CD4-positive, alpha-beta T cell treated with Interleukin-21 for 1 hour (primary cell): ENCODE measurements at places on chromosomes 16 and 17.

DNA sequence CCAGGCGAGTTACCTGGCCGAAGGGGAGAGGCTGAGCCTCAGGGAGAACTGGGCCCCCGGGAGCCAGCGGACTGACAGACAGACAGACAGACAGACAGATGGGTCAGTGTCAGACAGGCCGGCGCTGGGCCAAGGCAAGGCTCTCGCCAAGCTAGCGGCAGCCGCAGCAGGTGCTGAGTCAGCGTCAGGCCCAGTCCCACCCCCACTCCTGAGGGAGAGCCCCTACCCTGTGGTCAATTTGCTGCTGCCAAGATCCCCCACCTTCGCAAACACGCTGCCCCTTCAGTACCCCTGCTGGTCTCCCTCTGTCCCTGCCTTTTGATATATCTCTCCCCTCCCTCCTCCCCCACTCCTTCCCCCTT lies 1.5 kb downstream of the FGF11 start:
- no peak for DNase-seq

DNA sequence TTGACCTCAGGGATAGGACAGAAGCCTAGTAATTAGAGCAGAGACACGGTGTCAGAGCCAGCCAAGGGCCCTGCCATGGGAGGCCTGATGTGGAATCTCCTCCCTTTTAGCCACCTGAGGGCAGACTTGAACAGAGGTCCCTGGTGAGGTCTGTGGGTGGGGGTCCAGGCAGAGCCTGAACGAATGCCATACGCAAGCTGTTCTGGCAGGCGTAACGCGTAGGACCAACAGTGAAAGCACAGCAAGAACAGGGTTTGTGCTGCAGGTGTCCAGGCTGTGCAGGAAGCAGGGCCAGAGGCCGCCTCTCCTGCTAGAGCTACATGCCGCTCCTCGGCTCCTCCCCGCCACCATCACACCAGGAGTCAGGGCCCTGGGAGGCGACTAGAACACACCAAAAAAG lies 81.9 kb upstream of the TBX2 start:
- no peak for DNase-seq

GRCh38 chr16:85983606-85984230 lies 84.8 kb downstream of the IRF8 start:
- no peak for DNase-seq

GRCh38 chr16:56451753-56452689 lies 667 bp downstream of the OGFOD1 start:
- peak; percentile 7 for DNase-seq

DNA sequence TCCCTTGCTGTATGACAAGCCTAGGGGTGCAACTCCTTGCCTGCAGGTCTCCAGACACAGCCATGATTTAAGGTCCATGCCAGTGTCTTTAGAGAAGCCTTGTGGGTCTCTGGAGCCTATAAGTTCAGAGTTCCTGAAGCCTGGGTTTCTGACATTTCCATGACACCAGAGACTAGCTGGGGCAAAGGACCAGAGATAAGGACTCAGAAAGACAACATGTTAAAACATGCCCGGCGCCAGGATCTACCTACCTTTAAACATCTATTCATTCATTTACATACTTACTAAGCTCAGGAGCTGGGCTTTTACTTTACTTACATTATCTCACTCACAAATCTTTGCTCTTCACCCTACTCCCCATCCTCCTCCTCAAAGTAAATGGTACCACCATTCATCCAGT lies 1.5 kb downstream of the MRPL27 start:
- no peak for DNase-seq

GRCh38 chr17:4562015-4562969 lies 1.9 kb upstream of the GGT6 start:
- DNase-seq: no peak
